A549 (cell line): ENCODE measurements at places on chromosomes 5 and 9. TPM values are rescaled to one million over a fixed set of nuclear protein-coding genes. Genes with fewer than 3 reads are reported as not detected.
A peak's percentile ranks its signal among the peaks of the same experiment; 100 is the strongest.

Gene CDH9
- polyA plus RNA-seq: not detected in 3 replicates

DNA sequence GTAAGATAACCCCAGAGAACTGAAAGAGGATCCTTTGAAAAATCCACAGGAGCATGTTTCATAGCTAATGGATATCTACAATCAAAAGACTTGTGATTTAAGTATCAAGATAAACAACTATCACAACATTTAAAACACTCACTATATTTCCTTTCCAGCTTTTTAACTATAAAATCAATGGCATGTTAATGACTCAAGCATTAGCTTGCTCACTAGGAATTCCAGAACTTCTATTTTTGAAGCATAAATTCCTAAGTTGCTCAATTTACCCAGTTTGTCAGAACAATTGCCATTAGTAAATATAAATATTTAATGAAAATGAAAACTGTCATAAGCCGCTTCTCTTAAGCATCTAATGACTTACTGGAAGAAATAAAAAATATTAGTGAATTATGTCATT, 355.3 kb downstream of the PRELID2 start:
- DNase-seq: no peak

Gene CFAP77
- polyA plus RNA-seq: not detected in 3 replicates

Gene PCDHA4
- polyA plus RNA-seq: 1.6 to 2.2 TPM (median 1.9 TPM) in 3 replicates

GRCh38 chr5:35924122-35924949, 14.1 kb downstream of the CAPSL start:
- no peak for DNase-seq

- no peak for DNase-seq
These were observed 28.6 kb downstream of the NKD2 start for GRCh38 chr5:1037123-1037670.

Gene IFNB1
- polyA plus RNA-seq: not detected in 3 replicates

DNA sequence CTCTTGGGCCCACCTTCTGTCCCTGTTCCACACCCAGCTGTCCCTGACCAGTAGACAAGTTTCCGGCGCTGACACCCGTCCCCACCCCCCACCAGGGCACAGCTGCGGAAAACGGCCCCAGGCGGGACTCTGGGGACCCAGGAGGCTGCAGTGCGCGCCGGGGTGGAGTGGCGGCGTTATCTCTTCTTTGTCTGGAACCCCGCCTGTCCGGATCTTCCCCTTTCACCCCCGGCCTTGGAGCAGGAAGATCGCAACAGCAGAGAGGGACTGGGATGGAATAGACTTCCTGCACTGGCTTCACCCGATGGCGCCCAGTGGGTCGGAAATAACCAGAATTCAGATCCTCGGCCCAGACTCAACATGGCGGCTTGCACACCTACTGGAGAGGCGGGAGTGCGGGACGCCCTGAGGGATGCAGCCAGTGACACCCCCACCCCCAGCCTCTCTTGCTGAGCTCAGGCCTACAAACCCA, 4.7 kb downstream of the PAX5 start:
- no peak for DNase-seq

GRCh38 chr5:65663804-65664521, 39.1 kb downstream of the SHLD3 start:
- DNase-seq: peak; percentile 29

DNA sequence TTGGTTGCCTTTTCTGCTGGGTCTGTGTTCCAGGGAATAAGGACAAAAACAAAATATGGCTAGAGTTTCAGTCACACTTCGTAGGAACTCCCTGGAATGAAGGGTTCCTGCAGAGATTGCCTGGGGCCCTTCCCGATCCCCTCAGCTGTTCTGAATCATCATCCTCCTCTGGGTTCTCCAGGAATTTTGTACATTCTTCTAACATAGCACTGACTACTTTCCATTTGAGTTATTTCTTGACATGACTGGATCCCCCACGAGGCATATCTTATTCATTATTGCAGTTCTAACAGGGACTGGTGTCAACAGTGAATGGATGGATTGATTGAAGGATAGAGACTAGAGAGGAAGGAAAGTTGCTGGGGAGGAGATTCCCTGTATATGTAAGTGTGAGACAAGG, 49.2 kb upstream of the TNC start:
- no peak for DNase-seq

Gene ADCY2
- polyA plus RNA-seq: not detected in 3 replicates

Gene FCN2
- not detected in 3 replicates for polyA plus RNA-seq

DNA sequence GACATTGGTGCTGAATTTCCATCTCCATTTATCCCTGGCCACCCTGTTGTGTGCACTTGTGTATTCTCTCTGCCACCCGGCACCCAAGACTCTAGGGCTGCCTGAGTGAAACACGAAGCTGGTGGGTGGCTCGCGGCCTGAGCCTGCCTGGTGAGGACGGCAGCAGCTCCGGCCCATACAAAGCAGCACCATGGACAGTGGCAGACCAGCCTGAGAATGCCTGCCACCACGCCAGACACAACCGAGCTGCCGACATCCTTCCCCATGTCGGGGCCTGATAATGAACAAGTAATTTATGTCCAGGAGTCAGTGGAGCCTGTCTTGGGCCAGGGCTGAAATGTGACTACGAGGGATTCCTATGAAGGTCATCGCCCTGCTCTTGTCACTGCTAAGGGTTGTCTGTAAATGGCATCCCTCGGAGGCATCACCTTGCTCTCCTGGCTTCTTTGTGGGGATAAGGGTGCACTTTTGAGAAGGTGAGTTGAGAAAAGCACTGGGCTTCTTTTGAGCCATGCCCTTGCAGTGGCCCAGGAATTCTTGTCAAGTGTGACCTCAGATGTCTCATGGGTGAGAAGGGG, 175.7 kb downstream of the MELK start:
- DNase-seq: peak; percentile 41

DNA sequence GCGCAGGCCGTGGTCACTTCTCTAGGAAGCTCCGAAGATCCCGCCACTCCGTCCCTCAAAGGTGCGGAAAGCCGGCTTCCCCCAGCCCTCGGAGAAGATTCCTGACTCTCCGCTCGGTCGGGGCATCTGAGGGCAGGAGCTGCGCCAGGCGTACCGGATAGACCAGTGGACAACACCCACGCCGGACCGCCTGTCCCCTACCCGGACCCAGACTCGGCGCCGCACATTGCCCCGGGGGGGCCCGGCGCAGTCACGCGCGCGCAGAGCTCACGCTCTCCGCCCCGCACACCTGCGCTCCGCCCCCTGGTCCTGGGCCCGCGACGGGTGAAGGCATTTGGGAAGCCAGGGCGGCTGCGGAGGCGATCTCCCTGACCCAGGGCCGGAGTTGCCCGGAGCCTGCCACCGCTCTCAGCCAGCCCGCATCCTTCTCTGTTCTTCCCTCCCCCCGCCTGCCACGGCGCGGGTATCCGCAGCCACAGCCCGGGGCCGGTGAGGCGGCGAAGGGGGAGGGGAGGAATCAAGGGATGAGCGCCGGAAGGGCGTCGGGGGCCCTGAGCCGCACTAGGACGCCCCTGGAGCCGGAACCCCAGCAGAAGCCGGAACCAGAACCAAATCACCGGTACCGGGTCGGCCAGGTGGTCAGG, 448 bp downstream of the RELL2 start:
- no peak for DNase-seq

Gene PCDHGA2
- polyA plus RNA-seq: 0.47 to 0.78 TPM (median 0.58 TPM) in 3 replicates

DNA sequence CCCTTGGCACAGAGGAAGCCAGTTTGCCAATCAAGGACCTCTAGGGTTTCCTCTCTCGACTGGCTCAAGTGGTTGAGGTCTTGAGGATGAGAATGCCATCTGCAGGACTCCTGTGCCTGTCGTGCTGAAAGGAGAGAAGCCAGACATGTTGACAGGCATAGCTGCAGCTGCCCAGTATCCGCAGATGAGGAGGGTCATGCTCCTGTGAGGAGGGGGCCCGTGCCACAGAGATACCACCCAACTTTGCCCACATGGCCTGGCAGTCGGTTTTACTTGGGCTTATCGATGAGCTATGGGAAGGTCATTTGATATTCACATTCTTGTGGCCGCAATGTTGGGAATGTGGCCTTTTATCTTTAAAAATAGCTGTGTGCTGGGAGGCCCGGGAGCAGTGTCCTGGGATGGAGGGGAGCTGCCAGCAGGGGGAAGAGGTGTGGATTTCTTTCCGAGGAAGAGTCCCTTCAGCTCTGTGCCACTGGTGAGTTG, 17.4 kb downstream of the FRMPD1 start:
- no peak for DNase-seq

Gene ARL14EPL
- polyA plus RNA-seq: 0.05 to 0.12 TPM (median 0.12 TPM) in 3 replicates

Gene CDH18
- polyA plus RNA-seq: not detected in 3 replicates

DNA sequence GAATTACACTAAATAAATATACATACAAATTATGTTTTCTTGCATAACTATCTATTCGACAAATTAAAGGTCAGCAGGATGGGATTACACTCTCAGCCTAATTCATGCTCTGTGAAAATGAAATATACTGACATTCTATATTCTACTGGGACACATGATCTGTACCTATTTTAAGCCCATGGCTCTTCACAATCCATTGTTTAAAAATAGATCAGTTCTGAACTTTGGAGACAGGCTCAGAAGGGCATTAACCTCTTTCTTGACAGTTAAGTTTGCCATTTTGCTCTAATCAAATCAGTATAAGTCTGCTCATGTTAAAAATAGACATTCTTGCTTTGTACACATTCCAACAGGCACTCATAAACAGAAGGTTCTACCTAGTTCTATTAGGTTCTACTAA, 361.2 kb downstream of the HCN1 start:
- DNase-seq: no peak

GRCh38 chr5:64811050-64811640, 42.4 kb downstream of the CWC27 start:
- peak; percentile 61 for DNase-seq

Gene CDH6
- polyA plus RNA-seq: 0.24 to 0.33 TPM (median 0.25 TPM) in 3 replicates

GRCh38 chr5:61200582-61201155, 38.4 kb upstream of the SMIM15 start:
- no peak for DNase-seq

DNA sequence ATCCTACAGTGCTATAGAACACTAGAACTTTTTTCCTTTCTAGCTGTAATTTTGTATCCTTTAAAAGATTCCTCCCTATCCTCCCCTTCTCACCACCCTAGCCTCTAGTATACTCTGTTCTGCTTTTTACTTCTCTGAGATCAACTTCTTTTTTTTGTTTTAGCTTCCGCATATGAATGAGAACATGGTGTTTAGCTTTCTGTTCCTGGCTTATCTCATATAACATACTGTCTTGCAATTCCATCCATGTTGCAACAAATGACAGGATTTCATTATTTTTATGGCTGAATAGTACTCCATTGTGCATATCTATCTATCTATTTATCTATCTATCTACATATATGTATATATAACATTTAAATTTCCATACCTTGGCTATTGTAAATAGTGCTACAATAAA, 126.0 kb upstream of the MAN2A1 start:
- no peak for DNase-seq

- no peak for DNase-seq
These were observed 176.3 kb downstream of the MACROH2A1 start for GRCh38 chr5:135222771-135223170.

Gene CLTA
- 290 to 312 TPM (median 296 TPM) in 3 replicates for polyA plus RNA-seq

GRCh38 chr5:122019919-122020590, 58.0 kb downstream of the LOX start:
- no peak for DNase-seq

GRCh38 chr9:17462869-17463464, 115.9 kb upstream of the SH3GL2 start:
- peak; percentile 7 for DNase-seq

Gene NIPBL
- 12.3 to 12.7 TPM (median 12.4 TPM) in 3 replicates for polyA plus RNA-seq

DNA sequence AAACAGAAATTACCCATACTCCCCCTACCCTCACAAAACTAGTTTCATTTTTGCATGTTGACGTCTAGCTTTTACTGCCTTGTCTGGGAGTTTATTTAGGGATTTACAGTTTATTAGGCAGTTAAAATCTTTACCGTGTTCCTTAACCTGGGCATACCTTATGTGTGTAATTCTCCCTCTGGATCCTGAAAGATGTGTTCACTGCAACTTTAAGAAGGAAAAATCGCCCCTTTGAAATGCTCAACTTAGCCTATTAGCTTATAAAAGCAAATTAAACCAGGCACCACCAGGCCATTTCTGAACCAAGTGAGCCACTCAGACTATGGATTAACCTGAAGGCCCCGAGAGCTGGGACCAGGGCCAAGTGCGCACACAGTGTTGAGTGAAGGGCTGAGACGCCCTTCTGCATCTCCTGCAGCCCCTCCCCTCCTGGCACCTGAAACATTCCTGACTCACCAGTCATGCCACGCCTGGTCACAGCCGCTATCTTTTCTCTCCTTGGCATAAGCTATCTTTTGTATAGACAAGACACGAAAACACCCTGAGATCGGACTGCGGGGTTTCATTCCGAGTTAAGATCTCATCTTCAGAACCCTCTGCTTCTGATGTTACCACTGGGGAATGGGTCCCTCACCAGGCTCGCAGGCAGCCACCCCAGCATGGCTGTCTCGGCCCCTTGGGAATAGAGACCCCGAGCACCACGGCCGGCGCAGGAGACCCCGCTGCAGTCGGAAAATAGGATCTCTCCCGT, 111.9 kb downstream of the ROR2 start:
- DNase-seq: peak; percentile 19

GRCh38 chr5:72543811-72544210, 36.6 kb upstream of the ZNF366 start:
- no peak for DNase-seq

GRCh38 chr9:36017278-36017677, 19.4 kb upstream of the RECK start:
- DNase-seq: no peak
